ENCODE measurements at places on chromosomes 4 and X.

GRCh38 chr4:2045518-2045951, 13.6 kb upstream of the NAT8L start:
- no peak for DNase-seq

- no peak for DNase-seq
Measured at GRCh38 chrX:154840856-154841255, 6.4 kb upstream of the SMIM9 start.

DNA sequence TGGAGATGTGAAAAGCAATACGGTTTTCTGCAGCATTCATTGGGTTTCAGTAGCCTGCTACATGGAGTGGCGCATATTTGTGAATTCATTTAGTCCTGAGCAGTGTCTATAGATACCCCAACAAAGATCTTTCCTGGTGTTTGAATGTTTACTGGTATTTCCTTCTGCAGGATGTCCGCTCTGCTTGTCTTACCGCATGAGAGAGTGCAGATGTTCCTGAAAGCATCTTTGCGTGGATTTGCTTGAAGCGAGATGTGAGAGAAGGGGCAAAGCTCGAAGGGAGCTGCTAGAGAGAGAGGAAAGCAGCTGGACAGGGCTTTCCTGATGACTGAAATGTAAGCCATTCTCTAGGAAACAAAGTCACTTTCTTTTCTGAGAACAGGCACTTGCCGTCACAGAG, 40.9 kb upstream of the GYPA start:
- no peak for DNase-seq

- DNase-seq = no peak
Measured at GRCh38 chr4:2341261-2341841, 77.1 kb downstream of the ZFYVE28 start.

DNA sequence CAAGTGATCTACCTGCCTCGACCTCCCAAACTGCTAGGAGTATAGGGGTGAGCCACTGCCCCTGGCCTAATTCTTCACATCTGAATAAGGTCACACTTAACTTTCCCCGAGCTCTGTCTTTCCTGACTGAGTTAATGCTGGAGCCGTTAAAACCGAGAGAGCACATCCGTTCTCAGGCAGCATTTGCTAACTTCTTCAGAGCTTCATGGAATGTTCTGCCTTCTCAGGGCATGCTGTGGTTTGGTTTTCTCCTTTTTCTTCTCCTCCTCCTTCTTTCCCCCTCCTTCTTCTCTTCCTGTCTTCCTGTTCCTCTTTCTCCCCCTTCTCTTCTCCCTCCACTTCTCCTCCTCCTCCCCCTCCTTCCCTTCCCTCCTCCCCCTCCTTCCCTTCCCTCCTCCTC, 119.9 kb downstream of the ASMT start:
- DNase-seq = no peak
